ENCODE measurements at places on chromosomes 1 and 21. TPM values are rescaled to one million over a fixed set of nuclear protein-coding genes. Genes with fewer than 3 reads are reported as not detected.

- no peak for DNase-seq
These were observed 150.4 kb downstream of the LBR start for GRCh38 chr1:225277445-225277844.

PADI4 gene
- total RNA-seq: not detected

STK40 gene
- total RNA-seq: 33.8 TPM

DNA sequence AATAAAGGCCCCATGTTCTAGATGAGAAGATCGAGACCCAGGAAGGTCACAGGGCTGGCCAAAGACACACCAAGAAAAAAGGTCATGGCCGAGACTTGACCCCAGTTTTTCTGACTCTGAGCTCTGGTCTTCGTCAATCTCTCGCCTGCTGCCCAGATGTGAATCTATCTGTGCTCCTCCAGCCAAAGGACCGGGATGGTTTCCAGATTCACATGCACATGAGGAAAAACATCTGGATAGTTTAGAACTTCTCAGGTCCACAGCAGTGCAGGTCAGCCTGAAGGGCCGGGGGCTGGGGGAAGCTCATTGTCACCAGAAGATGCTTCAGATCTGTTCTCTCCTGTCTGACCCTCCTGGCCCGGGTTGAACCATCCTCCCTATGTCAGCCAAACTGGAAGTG, 49.0 kb downstream of the KCNN3 start:
- DNase-seq: no peak

DNA sequence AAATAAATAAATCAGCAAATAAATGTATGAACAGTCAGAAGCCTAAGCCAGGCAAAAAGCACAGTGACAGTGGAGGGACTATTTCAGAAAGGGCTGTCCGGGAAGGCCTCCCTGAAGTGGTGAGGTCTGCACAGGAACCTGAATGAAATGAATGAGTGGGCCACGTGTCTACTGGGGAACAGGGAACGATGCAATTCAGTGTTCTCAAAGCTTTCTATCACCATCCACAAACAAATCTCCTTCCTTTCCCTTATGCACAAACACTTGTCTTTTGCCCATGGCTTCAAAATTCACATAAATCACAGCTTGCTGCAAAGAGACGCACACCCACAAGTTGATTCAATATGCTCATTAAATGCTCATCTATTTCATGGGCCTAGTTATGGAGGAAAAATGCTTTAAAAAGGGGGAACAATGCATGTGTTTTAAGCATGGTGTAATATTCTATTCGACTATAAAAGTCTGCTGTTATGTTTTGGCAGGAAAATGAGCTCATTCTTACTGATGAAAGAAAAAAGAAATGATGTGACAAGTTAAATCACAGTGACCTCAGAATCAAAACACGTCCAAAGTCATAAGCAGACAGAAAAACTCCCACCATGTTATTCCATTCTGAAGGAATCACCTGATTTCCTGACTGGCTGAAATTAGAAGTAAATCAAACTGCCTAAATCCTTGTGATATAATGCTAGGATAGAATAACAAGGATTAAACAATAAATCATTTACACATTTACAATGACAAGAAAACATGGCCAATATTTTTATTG, 21.6 kb downstream of the URB1 start:
- no peak for DNase-seq

DNA sequence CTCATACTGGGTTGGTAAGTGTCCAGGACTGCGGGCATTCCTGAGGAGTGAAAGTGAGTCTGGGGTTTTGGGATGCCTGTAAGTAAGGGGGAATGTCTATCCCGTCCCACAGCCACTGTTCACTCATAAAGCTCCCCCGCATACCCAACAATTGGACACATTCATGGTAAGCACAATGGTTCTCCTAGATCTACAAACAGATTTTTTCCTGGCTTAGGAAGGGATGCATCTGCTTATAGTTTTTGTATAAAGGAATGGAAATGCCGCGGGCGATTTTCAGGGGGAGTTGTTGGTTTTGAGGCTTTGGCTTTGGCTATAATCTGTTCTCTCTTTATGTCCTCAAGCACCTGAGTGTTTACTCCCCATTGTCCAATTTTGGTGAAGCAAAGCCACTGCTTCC, 7.1 kb downstream of the ERVH48-1 start:
- no peak for DNase-seq

DNA sequence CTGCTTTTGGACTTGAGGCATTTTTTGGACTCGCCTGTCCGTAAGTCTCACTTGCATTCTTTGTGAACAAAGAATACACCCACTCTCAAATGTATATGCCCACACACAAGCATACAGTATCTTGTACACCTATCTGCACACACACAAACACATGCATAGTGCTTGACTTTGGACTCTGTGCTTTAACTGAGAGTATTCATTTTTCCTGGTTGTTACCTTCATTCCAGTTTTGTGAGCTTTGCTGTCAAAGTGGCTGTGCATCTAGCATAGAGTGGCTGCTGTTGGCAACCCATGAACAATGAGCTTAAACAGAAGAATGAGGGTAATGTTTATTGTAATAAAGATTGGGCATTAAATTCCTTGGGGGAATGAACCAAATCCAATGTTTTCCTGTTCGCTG, 199.0 kb downstream of the PDE4B start:
- DNase-seq: no peak

SPATA45 gene
- total RNA-seq: 0.86 TPM

- DNase-seq: no peak
These were observed 7.5 kb downstream of the COL9A2 start for GRCh38 chr1:40309374-40310128.

BARHL2 gene
- not detected for total RNA-seq

All from HepG2 (cell line).